NCI-H69 (cell line): ENCODE measurements at places on chromosomes 3 and 15.

GRCh38 chr3:51980253-51980652 is 3.1 kb upstream of the ACY1 start:
- no peak for DNase-seq

DNA sequence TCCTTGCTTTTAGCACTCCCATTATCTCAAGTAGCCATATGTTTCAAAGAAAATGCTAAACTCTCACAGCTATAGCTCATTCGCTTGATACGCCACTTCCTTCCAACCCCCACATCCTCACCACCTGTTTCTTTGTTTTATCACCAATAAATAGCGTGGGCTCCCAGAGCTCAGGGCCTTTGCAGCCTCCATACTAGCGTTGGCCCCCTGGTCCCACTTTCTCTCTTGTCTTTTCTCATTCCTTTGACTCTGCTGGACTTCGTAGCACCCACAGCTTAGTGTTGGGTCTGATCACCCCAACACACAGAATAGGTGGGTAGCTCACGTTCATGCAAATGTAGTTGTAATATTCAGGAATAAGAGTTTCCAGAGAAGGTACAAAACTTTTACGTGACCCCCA is 4.1 kb upstream of the GPD1L start:
- DNase-seq: no peak

DNA sequence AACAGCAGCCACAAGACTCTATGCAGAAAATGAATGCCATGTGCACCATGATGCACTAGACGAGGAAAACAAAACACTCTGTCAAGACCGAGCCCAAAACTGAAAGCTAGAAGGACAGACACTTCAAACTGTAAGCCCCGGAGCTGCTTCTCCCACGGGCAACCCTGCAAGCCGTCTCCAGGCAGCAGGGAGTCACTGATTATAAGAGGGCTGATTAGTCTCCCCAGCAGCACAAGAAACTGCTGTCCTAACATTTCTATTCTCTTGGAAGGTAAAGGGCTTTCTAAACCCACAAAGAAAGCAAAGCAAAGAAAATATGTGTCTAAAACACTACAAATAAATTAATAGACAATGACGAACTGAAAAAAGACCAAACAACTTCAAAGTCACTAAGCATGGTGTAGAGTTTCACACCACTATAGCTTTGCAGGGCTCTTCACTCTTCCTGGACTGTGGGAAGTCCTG is 15.5 kb downstream of the TBC1D2B start:
- peak; percentile 52 for DNase-seq

DNA sequence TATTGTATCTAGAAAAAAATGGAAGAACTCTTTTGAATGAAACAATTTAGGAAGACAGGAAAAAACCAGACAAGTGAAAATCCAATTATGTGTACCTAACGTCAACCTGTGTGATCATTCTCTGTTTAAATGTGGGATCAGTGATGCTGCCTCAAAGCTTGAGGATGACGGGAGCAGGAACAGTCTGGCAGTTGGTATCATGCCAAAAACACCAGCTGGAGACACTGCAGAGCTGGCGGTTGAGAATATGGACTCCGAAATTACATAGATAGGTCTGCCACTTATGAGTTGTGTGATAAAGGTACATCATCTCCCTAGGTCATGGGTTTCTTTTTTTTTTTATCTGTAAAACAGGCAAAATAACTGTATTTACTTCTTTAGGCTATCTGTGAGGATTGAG is 480.5 kb downstream of the CNTN4 start:
- DNase-seq: peak; percentile 65

GRCh38 chr3:54056521-54056920 is 65.8 kb upstream of the CACNA2D3 start:
- DNase-seq: no peak

- DNase-seq: no peak
These were observed 147.4 kb downstream of the ATP10A start for GRCh38 chr15:25715536-25716413.

- DNase-seq: peak; percentile 24
These were observed 44.3 kb upstream of the DYNC1LI1 start for GRCh38 chr3:32614956-32615355.

DNA sequence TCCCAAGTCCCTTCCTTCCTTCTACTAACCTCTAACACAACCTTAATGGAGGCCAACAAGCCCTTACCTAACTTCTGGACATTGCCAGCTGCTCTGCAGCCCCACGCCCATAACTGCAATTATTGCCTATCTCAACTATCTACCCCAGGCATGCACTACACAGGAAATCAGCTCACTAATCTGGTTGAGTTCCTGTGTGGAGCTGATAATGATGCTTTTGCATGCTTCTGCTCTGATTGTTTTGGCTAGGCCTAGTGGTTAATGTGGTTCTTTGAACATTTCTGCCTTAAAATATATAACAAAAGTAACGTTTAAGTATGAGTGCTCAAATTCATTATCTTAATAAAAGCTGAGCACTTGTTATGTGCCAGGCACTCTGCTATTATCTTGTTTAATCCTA is 463.9 kb downstream of the MFSD1 start:
- peak; percentile 3 for DNase-seq

GRCh38 chr3:169627073-169627472 is 36.4 kb downstream of the MECOM start:
- peak; percentile 97 for DNase-seq

- no peak for DNase-seq
These were observed 109.3 kb downstream of the LRRC3B start for GRCh38 chr3:26731843-26732242.

GRCh38 chr3:67646586-67647234 is 7.7 kb downstream of the SUCLG2 start:
- peak; percentile 3 for DNase-seq

DNA sequence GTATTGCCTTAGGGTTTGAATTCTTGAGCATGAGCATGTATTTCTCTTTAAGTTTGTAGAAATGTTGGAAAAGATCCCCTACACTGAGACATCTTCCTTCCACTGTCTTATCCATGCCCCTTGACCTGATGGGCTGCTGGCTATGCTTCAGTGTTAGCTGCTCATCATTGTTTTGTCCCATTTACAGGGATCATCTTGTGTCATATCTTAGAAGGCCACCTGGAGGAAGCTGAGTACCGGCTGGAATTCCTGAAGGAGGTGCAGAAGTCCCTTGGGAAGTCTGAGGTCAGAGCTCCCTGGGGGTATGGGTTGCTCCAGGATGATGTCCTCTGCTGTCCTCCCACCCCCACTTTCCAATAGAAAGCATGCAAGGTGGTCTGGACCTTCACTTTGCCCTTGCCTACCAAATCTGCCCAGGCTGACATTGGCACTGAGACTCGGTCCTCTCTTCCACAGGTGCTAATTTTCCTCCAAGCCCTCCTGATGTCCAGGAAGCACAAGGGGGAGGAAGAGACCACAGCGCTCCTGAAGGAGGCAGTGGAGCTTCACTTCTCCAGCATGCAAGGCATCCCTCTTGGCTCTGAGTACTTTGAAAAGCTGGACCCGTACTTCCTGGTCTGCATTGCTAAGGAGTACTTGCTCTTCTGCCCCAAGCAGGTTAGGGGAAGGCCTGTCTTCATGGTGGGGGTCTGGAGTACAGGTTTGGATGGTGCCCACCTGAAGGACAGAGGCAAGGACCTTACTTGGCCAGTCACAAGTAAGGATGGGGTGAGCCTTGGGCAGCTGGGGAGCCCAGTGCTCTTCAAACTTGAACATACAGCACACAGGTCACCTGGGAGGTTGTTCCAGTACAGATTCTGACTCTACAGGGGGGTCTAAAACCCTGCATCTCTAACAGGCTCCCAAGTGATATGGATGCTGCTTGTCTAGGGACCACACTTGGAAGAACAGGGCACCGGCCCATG is 17.7 kb downstream of the TTC21A start:
- peak; percentile 34 for DNase-seq

DNA sequence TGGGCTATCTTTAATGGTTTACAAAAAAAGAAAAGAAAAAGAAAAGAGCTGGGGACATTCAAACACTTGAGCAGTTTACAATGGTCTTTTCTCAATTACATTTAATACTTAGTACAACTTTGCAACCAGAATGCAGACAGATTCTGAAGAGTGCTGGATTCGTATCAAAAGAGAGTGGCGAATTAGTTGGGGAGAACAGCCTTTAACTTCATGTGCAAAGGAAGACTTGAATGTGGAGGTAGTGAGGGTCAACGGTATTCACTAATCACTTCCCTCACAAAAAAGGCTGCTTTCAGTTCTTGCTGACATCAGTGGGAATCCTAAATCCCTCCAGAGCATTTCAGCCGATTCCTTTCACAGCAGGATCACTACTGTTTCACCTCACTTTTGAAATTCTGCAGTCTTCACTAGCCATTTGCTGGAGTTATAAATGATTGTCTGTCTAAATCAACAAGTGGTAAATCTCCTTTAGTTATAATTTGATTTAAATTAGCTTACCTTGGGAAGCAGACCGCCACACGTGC is 323.0 kb upstream of the SEMA6D start:
- DNase-seq: peak; percentile 73

- DNase-seq: no peak
These were observed 700.6 kb upstream of the GOLIM4 start for GRCh38 chr3:168796339-168796738.

GRCh38 chr15:90400759-90401314 is 12.8 kb downstream of the IQGAP1 start:
- DNase-seq: peak; percentile 79

DNA sequence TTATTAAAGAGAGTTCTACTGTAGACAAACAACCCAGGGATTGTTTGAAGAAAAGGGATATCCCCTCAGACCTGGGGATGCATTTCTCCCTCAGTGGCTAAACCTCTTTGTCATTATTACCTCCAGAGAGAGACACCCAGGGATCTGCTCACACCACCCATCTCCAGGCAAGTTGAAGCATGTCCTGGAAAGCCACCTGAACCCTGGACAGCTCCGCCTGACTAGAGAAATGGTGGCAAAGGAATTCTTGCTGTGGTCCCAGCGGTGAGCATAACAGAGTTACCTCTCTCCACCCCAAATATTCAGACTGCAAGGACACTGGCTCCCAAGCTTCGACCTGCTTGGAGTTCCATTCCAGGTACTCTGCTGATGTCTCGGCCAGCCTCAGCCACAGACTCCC is 320.2 kb downstream of the RORA start:
- DNase-seq: no peak

DNA sequence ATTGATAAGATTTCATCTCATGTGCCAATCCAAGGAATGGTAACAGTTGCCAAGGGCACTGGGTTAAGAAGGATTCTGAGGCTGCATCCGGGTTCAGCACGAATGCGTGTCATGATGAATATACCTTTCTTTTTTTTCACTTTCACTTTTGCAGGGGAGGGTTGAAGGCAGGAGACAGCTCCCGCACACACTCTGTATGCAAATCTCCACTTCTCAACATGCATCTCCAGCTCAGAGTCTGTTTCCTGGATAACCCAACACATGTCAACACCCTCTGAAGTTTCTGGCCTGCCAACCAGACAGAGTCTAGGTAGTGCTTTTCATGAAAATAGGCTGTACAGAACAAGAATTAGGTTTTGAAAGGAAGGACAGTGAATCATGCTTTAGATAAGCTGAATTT is 21.6 kb downstream of the B4GALT4 start:
- DNase-seq: no peak

DNA sequence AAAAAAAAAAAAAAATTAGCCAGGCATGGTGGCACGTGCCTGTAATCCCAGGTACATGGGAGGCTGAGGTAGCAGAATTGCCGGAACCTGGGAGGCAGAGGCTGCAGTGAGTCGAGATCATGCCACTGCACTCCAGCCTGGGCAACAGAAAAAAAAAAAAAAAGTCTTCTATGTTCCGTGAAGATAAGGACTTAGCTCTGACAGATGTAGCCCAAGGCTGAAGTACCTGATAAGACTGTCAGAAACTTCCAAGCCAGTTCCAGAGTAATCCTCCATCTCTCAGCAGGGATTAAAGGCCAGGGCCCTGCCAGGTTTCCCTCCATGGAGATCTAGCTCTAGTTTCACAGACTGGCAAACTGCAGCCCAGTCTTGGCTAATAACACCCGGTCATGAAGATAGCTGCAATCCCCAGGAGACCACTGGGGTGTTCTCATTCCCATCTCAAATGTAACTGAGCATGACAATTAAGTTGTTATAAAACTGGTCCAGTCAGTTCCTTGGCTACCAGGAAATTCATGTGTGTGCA is 8.5 kb downstream of the CDCP1 start:
- peak; percentile 36 for DNase-seq

GRCh38 chr15:33154351-33155166 is 40.0 kb downstream of the FMN1 start:
- DNase-seq: no peak

GRCh38 chr15:38376081-38376480 is 77.8 kb upstream of the FAM98B start:
- no peak for DNase-seq

GRCh38 chr15:57237301-57237642 is 139.0 kb upstream of the CGNL1 start:
- DNase-seq: peak; percentile 99

GRCh38 chr3:184693011-184693975 is 18.6 kb downstream of the MAGEF1 start:
- DNase-seq: peak; percentile 80

- DNase-seq: no peak
These were observed 44.0 kb downstream of the XXYLT1 start for GRCh38 chr3:195226900-195227447.

- DNase-seq: no peak
These were observed 84.1 kb downstream of the AGBL1 start for GRCh38 chr15:86163816-86164215.

GRCh38 chr3:7667774-7668173 is 806.9 kb downstream of the GRM7 start:
- DNase-seq: peak; percentile 83

DNA sequence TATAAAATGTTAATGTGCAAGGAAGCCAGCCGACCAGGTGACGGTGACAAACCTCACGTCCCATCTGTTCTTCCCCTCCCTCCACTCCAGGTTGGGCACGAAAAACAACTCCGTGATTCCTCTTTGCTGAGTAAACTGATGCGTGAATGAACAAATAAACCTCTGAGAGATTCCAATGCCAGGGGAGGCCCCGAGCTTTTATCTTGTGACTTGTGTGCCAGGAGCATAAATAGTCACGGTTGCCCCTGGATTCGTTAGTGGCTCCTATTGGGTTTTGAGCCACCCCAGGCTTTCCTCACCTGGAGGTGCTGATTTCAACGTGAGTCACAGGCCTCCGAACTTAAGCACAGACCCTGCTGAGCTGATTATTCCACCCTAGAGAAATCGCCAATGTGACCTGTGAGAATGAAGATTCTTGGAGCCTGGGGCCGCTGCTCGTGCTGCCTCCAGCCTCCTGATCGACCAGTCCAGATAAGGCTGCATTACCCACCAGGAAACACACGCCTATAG is 119.2 kb downstream of the SHQ1 start:
- DNase-seq: peak; percentile 83
